LNCaP clone FGC (cell line): ENCODE measurements at places on chromosomes 5 and 9.

DNA sequence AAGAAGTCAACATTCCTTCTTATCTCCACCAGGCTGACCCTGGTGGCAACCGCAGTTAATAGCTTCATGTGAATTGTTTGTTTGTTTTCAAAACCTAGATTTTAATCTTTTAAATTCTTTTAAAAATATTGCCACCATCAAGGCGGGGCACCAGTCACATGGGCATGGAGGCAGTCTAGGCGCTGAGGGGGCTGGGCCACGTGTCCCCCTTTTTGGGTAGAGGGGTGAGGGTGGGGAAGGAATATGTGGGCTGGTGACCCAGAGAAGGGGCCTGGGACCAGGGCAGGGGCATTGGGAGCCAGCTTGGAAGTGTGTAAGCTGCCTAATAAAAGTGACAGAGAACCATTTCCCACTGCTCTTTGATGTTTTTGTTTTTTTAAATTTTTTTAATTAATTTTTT is 147.3 kb downstream of the GADD45G start:
- no peak for DNase-seq

- DNase-seq: no peak
These were observed 8.3 kb upstream of the AFF4 start for GRCh38 chr5:132971483-132972435.

DNA sequence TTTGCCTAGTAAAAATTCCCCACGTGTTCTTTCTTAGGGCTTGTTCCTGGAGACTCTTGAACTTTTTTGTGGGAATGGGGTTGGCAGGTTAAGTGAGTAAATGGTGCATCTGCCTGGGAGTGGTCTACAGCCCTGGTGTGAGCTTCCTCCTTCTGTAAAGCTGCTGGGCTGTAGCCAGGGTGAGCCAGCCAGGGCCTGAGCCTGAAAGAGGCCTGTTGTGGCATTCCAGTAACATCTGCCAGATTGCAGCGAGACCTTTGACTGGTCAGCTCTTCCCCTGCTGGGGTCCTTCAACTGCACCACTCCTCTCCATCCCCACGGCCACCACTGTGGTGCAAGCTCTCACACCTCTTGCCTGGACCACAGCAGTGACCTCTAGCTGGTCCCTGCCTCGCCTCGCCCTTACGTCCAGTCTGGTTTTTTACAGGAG is 47.5 kb downstream of the SLC22A5 start:
- no peak for DNase-seq

GRCh38 chr5:9056046-9056445 is 489.8 kb downstream of the SEMA5A start:
- no peak for DNase-seq

- no peak for DNase-seq
These were observed 37.0 kb downstream of the HACD4 start for GRCh38 chr9:20994486-20994885.

DNA sequence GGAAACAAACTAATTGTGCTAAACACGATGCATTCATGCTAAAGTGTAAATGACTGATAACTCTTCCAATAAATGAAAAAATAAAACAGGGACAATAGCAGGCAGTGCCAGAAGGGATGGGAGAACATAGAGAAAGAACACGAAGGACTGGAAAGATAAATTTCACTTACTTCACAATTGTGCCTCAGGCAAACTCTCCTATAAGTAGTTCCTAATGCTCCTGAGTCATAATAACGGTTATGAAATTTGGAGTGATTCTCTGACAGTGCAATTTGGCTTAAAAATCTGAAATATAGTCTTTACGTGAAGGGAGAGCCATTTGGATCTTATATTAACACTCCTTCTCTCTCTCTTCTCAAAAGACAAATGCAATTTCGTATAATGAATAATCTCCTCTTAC is 2218.5 kb downstream of the MAT2B start:
- DNase-seq: no peak

GRCh38 chr5:137503456-137503855 is 4.3 kb upstream of the SPOCK1 start:
- no peak for DNase-seq

DNA sequence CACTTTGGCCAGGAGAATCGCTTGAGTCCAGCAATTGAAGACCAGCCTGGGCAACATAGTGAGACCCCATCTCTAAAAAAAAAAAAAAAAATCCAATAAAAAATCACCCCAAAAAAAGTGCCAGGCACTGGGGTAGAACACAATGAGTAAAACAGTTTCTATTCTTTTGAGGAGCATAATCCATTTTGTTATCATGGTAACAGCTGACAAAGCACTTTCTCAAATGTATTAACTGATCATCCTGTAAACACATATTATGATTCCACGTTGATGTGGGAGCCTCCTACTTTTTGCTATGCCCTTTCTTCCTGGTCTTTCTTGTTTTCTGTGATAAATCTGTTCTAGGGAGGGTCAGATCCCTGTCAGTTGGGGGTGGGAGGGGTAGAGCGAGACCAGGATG is 20.7 kb upstream of the FAM13B start:
- no peak for DNase-seq

GRCh38 chr5:154395407-154396106 is 50.2 kb upstream of the SAP30L start:
- DNase-seq: no peak
